NCI-H1417 (cell line): ENCODE measurements at places on chromosomes 12 and 14.

GRCh38 chr12:113273053-113273725 lies 51.9 kb downstream of the TPCN1 start:
- no peak for DNase-seq

DNA sequence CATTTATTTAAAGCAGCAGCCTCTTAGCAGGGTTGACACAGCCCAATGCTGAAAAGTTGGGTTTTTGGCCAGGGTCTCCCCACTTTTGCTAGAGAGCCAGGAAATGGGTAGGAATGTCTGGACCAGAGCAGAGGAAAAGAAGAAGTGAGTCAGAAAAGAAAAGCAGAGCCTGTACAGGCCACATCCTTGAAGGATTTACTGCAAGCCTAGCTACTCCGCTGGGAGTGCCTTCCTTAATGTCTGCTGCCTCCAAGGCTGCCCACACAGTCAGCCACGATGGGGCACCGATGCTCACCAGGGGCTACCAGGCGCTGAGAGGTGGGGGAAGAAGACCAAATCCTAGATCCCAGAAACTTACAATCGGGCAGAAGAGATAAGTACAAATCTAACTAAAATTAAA lies 139.2 kb downstream of the C12orf75 start:
- no peak for DNase-seq

DNA sequence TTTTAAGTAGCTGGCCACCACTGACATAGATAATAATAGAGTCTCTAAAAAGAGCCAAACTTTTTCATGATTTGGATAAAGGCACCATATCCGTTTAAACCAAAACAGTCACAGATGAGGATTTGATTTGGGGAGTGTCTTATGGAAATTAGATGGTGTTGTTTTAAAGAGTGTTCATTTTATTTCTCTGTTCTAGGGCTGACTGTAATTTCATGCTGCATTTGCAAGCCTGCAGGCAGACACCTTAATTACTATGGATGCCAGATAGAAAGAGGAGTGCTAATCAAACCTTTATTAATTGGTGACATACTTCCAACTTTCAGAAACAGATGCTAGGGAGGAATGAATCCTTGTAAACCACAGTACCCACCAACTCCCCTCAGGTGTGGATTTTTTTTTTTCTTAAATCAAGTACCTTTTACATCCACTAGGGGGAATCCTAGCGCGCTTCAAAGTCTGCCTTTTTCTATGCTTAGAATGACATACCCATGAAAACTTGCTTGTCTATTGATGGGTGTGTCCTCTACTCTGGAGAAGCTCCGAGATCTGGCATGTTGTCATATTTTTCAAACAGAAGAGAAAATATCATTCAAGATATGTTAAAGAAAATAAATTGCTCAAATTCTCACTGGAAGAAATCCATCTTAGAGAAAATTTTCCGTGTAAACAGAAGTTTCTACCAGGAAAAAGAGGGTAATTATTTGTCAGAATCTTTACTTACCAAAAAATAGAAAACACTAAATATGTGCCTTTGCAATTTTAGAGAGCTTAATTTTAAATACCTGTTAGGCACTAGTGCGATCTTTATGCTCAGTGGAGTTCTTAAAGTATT lies 14.2 kb upstream of the PLXNC1 start:
- peak; percentile 84 for DNase-seq

DNA sequence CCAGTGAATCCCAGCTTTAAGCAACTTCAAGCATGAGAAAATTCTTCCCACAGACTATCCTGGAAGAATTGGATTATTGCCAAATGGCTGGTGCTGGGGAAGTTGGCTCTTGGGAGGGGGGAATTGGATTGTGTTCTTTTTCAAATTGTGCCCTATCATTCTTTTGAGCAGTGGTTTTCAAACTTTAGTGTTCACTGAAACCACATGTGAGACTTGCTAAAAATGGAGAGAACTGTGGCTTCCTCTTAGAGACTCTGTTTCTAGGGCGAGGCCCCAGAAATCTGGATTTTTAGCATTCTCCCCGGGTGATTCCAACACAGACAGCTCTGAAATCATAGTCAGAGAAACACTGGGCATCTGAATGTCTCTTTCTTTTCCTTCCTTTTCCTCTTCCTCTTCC lies 14.3 kb upstream of the OTUB2 start:
- no peak for DNase-seq

- DNase-seq: peak; percentile 97
Observed at GRCh38 chr14:95515080-95515489, 1.4 kb downstream of the SYNE3 start.

DNA sequence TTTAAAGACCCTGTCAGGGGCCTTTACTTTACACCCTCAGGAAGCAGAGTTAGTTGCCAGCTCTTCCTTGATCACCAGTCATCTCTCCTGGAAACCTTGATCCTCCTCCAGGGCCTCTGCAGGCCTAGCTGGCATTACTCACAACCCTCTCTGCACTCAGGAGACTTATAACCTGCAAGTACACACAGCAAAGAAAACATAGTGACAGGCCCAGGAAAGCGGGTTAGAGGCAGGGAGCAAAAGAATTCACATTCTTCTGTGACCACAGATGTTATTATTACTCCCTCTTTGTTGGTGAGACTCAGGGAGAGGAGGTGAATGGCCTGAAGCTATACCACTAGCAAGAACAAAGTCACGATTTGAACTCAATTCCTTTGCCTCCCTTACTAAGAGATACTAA lies 87.4 kb downstream of the OR11H12 start:
- no peak for DNase-seq

DNA sequence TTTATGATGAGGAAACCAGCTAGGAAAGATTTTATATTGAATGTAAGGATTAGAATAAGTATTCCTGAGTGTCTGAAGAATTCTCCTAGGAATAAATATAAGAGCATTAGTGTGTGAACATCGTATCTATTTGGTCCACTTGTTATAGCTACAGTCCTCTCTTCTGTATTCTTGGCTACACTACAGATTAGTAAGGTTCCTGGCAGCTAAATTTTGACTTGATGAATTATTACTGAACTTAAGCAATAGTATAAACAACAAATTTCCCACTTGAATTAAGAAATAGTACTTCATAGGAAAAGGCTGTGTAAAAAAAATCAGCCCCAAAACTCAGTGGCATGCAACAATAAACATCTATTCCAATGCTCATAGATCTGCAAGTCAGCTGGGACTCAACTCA lies 138.4 kb upstream of the G2E3 start:
- no peak for DNase-seq
